Transverse colon (tissue), 4 donors: ENCODE measurements at places on chromosomes 1 and 21. TPM values are rescaled to one million over a fixed set of nuclear protein-coding genes. Genes with fewer than 3 reads are reported as not detected.

DNA sequence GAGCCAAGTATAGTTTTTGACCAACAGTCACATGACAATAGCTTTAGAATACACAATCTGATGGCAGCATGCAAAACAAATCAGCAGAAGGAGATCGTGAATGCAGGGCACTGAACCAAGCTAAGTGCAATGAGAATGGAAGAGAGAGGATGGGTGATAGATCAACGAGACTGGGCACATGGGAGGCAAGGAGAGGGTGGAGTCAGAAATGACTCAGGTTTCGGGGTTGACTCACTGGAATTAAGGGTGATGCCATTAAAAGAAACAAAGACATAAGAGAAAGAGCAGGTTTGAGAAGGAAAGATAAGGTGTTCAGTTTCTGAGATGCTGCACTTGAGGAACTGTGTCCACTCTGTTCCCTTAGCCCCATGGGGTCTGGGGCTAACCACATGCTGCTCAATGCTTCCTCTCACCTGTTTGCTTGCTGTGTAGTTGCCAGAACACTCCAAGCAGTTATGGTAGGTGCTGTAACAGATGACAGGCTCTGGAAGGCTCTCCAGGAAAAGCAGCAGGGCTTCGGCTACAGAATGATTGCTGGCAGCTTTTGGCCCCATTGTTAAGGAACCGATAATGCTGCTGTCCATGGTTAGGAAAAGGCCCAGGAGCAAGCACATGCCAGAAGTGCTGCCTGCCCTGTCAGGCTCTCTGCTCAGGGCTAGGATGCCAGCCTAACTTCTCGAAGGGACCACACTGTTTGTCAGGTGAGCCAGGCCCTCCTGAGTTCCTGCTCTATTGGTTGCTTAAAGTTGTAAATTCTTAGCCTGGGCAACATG, 6.1 kb upstream of the MTF1 start:
- no peak for DNase-seq

The CNR2 gene
- total RNA-seq: not detected

GRCh38 chr21:36639769-36640168, 59.1 kb upstream of the SIM2 start:
- no peak for DNase-seq

DNA sequence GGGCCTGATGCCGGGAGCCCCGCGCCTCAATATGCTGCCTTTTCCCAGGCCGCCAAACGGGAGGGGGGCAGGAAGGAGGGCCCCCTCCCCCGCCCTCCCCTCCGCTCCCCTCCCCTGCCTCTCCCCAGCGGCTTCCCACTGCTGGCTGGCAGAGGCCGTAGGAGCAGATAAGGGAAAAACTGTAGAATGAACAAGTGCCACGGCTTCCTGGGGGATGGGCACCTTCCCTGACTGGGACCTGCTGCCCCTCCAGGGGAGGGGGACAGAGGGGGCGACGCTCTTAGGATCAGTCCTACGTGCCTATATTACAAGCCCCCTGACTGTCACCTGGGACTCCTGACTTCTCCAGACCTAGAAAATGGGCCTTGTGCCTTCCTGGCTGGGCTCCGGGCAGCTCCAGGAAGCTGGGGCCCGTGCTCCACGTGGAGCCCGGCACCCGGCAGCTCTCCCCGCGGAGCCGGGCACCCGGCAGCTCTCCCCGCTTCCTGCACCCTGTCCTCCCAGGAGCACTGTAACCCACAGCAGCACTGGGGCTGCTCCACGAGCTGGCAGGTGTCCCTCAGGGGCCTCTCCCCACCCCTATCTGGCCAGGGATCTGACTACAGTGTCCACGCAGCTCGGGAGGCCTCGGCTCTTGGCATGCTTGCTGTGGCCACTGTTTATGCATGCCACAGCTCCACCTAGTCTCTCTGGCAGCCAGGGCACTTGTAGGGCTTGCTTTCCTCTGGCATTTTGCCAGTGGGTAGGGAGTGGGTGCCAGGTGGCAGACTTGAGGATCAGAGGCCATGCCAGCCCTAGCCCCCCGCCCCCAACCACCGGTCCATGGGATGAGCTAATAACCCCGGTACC, 674 bp upstream of the HES5 start:
- DNase-seq: peak; percentile 59

- no peak for DNase-seq
Measured at GRCh38 chr1:99745684-99746083, 20.8 kb downstream of the FRRS1 start.

GRCh38 chr1:210241121-210241520, 8.5 kb downstream of the SERTAD4 start:
- no peak for DNase-seq
